RPMI7951 (cell line): ENCODE measurements at places on chromosomes 7 and 10. TPM values are rescaled to one million over a fixed set of nuclear protein-coding genes. Genes with fewer than 3 reads are reported as not detected.

DNA sequence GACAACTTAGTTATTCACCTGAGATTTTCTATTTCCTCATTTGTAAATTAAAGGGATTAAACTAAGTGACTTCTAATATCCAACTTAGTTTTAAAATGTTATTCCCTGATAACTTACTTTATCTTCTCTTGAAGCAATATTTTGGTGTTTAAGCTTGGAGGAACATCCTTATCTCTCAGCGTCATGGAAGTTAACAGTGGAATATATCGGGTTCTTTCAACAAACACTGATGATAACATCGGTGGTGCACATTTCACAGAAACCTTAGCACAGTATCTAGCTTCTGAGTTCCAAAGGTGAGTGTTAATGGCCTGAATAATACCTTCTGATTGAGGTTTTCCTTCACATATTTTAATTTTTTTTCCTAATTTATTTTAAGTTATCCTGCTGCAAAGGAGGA lies 14.1 kb downstream of the HSPA14 start:
- DNase-seq, result no peak

DNA sequence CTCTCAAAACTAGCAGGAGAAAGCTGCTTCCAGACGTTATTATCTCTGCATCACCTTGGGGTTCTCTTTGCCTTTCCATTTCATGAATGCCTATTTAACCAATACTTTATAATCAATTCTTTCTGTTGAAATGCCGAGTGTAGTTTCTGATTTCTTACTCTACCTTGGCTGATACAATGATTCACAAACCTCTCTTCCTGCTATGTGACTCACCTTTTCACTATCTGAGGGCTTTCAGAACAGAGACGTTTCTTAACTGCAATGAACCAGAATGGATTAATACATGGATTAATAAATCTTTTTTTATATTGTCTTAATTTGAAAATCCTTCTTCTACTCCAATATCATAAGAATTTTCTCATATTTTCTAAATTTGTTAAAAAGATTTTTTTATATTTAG lies 46.4 kb upstream of the ZNF746 start:
- no peak for DNase-seq

GRCh38 chr7:43249823-43250145 lies 137.3 kb downstream of the HECW1 start:
- DNase-seq, result peak; percentile 31

- DNase-seq, result no peak
Observed at GRCh38 chr10:59950105-59950504, 43.7 kb upstream of the CCDC6 start.

DNA sequence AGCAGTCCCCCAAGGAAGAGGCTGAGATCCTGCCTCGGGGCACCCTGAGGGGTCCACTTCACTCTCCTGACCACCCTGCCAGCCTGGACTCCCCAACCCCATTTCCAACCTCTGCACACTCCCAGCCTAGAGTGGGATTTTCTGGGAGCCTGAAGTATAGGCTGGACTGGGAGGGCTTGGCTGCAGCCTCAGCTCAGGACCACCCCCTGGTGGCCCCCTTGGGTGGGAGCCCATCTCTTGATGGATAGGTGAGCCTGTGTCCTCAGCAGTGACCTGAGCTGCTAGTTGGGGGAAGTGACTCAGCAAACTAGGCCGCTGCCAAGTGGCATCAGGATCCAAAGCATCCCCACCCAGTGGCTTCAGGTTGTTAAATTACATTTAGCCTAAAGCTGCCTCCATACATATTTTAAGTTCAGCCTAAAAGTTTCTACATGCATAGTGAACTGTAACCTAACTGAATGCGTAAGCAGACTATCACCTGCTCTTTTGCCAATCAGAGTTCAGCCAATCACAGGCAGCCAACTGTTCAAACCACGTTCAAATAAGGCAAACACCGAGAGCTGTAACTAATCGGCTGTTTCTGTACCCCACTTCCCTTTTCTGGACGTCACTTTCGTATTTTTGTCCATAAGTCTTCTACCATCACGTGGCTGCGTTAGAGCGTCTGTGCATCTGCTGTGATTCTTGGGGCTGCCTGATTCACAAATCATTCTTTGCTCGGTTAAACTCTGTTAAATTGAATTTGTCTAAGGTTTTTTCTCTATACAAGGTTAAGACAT lies 144.0 kb downstream of the PLPP4 start:
- peak; percentile 62 for DNase-seq

The TLL2 gene
- total RNA-seq, result under 0.01 TPM in 1 of 2 replicates, not detected in the other

The ABCB4 gene
- total RNA-seq, result 0.60 and 0.68 TPM in 2 replicates

DNA sequence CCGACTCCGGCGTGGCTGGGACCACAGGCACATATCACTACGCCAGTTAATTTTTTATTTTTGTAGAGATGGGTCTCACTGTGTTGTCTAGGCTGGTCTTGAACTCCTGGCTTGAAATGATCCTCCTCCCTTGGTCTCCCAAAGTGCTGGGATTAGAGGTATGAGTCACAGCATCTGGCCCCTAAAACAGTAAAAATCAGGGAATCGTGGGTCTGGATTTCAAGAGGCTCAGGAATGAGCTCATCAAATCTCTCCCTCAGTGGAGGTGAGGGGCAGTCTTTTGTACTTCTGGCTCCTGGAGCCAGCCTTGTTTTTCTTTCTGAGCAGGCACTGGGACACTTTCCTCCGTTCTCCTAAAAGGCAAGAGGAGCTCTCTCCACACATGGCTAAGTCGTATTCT lies 32.1 kb upstream of the RHEB start:
- DNase-seq, result no peak

- DNase-seq, result no peak
Observed at GRCh38 chr10:68471063-68471585, 649 bp downstream of the DNA2 start.

- no peak for DNase-seq
Observed at GRCh38 chr10:106011250-106011649, 1153.3 kb downstream of the SORCS1 start.

The GNAT3 gene
- total RNA-seq, result not detected in 2 replicates

- peak; percentile 11 for DNase-seq
Observed at GRCh38 chr7:135098391-135098790, 49.5 kb upstream of the TMEM140 start.

DNA sequence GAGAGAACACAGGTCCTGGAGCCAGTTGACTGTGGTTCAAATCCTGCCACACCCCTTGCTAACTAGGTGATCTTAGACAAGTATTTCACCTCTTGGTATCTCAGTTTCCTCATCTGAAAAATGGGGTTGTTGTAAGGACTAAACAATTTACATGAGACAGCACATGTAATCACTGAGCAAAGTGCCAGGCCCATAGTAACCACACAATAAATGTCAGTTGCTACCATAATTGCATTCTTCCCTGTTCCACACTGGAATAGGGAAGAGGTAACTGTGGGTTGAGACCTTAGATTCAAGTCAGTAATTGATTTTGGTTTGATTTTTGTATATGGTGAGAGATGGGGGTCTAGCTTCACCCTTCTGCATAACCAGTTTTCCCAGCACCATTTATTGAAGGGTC lies 91.4 kb upstream of the PDLIM1 start:
- DNase-seq, result no peak

DNA sequence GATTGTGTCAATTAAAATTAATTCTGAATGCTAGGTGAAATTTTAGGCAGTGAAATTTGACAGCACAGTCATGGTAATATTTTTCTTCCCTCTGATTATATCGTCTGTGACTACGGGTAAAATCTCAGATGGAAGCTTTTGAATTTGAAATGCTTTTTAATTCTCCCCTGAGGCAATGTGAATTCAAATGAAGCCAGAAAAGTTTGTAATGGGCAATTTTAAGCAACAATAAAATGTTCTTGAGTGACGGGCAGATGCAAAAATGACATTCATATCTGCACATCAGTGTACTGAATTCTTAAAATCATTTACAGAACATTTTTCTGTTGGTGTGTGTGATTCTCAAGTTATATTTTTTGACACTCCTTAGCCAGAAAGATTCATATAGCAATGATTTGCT lies 134.5 kb downstream of the NSUN6 start:
- DNase-seq, result no peak

The EIF4H gene
- total RNA-seq, result 190 and 239 TPM in 2 replicates

DNA sequence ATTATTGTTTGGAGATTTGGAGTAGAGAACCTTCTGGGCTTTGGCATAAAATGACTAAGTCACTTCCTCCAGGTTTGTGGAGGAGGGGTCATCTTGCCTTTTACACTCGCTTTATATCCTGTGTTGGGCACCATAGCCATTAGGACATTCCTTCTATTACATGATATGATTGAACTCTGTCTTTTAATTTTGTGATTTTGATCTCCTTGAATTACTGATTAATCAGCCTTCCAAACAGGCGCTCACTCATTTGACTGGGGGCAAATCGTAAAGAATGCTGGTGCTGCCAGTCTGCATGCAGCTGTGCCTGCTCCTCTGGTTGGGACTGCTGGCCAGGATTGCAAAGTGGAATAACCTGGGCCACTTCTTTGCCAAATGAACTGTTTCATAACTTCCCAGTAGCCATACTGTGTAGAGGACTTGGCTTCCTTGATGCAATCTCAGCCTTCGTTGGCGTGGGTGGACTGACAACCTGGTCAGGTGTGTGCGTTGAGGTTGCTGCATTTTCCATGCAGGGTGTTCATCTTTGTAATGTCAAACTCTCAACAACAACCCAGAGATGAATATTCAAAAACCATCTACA lies 65.9 kb upstream of the RAB11FIP2 start:
- no peak for DNase-seq

The FRMD4A gene
- total RNA-seq, result 43.3 and 51.1 TPM in 2 replicates

GRCh38 chr10:88131511-88132139 lies 268.2 kb downstream of the PTEN start:
- peak; percentile 39 for DNase-seq

DNA sequence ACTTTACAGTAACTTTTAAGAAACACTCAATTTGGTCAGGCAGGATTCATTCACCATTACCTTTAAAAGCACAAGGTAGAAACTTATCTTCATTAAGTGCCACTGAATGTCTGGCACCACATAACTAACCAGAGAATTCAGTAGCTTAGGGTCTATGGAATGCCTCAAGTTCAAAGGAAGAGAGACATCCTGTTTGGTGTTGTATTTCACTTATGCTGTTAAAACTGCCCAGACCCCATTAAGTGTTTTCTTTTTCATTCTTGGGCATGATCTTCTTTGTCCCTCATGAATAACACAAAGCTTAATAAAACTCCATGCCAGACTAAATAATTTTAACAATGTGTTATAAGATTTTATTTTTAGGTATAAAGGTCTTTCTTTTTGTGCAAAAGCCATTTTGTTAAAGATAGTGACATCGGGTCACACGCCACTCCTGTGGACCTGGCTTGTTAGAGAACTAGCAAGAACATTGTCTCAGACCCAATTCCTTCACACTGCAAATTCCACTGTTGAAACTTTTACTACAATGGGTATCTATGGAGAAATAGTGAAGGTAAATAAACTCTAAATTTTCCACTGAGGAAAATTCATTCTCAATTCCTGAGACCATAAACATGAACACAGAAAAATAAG lies 221.0 kb downstream of the TWIST1 start:
- peak; percentile 50 for DNase-seq

- peak; percentile 98 for DNase-seq
Observed at GRCh38 chr10:48526011-48526821, 78.7 kb downstream of the ARHGAP22 start.

The CALML5 gene
- total RNA-seq, result not detected in 2 replicates

- no peak for DNase-seq
Observed at GRCh38 chr7:133022661-133023060, 59.2 kb downstream of the CHCHD3 start.

- no peak for DNase-seq
Observed at GRCh38 chr7:77727527-77727926, 31.3 kb downstream of the RSBN1L start.

The GHRHR gene
- not detected in 2 replicates for total RNA-seq

- no peak for DNase-seq
Observed at GRCh38 chr10:79542626-79543025, 17.6 kb downstream of the SFTPA2 start.

The ZNF398 gene
- total RNA-seq, result 11.1 and 14.2 TPM in 2 replicates

- peak; percentile 87 for DNase-seq
Observed at GRCh38 chr7:55593515-55594318, 21.4 kb upstream of the VOPP1 start.

GRCh38 chr10:106775127-106775526 lies 389.4 kb downstream of the SORCS1 start:
- no peak for DNase-seq

DNA sequence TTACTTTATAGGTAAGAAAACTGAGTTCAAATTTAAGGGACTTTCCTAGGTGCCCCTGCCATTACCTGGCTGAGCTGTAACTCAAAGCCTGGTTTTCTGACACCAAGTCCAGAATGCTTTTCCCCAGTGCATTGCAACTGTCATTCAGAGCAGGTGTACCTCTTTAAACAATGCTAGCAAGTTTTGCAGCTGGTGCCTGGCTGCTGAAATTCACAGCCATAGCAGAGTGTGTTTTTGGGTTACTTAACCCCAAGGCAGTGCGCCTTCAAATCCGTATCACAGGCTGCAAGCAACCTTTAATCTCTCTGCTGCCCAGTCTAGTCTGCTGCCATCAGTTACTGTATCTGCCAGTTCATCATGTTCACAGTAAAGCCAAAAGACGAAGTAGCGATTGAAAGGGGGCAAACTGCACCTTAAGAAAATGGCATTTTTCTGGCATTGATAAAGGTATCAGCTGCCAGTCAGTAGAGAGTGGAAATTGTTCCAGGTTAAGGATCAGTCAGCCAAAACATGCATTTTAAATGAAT lies 265.4 kb downstream of the CSTF2T start:
- DNase-seq, result no peak

- no peak for DNase-seq
Observed at GRCh38 chr10:1377231-1377630, 321.0 kb downstream of the WDR37 start.

GRCh38 chr7:43906331-43907010 lies at the start of gene URGCP:
URGCP (minus strand) TSS chr7:43906596; CDS start chr7:43906575, 21 bp downstream.
- DNase-seq, result peak; percentile 40

- no peak for DNase-seq
Observed at GRCh38 chr7:37284285-37284684, 164.4 kb downstream of the ELMO1 start.

The FEZF1 gene
- total RNA-seq, result not detected in 2 replicates

DNA sequence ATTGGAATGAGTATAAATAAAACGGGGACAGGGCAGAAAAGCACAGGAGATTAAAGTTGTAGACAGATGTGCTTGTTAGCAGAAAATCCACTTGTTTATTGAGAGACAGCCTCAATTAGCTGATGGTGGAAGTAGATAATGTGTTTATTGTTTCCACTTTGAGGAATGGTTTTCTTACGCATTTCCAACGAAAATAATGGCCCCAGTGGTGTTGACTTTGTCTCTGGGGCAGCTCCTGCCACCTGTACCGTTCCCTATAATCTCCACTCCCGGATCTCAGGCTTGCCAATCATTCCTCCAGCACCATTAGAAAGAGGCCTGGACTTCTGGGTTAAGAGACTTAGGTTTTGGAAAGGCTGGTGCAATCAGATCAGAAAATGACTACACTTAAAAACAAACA lies 638.7 kb downstream of the PARD3 start:
- no peak for DNase-seq

The SEMA3A gene
- total RNA-seq, result 4.0 and 4.3 TPM in 2 replicates

DNA sequence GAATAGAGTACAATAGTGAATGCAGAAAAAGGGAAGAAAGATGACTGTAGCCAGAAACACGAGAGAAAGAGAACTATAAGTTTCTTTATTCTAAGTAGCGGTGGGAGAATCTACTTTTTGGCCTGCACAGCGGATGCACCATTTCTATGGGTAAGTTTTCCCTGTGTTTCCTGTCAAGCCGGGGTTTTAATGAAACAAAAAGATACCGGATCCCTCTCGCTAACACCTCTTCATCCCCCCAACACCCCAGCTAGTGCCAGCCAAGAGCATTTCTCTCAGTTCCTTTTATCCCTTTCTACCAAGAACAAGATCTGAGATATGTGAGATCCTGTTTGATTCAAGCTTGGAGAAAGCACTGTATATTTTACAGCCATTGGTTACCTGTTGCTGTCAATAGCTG lies 14.7 kb downstream of the PTPRZ1 start:
- no peak for DNase-seq

GRCh38 chr7:32299133-32299702 lies 191.0 kb downstream of the LSM5 start:
- DNase-seq, result peak; percentile 32
